ENCODE measurements at places on chromosomes 16 and 17.

- DNase-seq: no peak
Observed at GRCh38 chr16:11639925-11640899, 28.0 kb upstream of the SNN start.

DNA sequence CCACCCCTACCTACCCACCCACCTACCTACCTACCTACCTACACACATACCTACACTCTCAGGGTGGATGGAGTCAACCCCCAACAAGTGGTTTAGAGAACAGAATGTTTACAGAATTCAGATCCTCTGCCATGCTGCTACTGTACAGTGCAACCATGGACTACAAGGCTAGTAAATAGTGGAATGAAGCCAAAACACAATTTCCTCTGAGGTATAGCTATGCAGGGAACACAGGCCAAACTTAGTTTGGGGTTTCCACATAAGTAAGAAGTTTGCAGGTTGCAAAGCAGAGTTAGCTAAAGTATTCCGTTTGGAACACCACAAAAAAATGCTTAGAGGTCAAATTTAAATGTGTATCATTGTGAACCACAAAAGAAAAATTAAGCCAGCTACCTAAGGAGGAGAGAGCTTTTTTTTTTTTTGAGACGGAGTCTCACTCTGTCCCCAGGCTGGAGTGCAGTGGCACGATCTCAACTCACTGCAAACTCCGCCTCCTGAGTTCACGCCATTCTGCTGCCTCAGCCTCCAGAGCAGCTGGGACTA, 2.7 kb upstream of the AP1G1 start:
- peak; percentile 40 for DNase-seq

DNA sequence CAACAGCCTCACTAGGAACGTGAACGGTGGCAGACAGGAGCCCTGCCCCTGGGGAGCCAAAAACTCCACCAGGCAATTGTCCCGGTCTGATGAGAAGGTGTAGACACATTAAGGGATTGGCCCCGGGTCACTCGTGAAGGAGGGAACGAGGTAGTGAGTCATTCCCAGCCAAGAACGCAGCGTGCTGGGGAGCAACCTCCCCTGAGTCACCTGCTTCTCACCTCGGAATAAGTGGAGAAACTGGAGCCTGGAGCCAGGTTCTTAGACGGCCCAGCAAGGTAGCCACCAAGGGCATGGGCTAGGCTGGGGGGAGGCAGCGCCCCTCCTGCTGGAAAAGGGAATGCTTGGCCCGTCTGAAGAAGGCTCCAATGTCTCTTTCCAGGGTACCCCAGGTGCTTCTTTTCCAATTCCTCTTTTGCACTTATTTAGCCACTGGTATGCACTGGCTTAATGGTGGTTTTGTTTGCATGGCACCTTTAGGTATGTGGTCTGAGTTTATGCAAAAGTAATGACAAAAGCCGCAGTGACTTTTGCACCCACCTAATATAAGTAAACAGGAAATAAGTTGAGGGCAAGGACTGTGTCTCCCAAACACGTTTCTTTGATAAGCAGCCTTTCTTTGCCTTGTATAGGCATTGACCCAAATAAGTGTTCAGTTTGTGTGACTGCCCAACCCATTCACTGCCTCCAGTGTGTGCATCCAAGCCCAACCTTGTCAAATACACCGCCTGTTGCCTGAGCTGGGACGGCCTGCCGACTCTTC, 1.8 kb upstream of the HELZ start:
- DNase-seq: peak; percentile 66

DNA sequence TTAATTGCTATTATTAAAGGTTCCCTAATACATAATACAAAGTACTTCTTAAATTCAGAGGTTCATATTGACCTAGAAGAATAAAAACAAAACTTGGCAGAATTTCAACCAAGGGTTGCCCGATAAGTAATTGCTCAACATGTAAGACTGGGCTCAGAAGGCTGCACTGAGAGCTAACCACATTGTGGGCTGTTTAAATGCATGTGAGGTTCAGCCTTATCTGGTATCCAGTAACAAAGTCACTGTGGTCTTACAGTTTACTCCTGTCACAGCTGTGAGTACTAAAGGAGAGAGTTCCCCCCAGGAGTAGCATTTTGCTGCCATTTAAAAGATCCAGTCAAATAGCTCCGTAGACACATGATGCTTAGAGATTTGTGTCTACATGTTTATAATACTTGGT, 1.6 kb upstream of the DHRS11 start:
- no peak for DNase-seq

- no peak for DNase-seq
Observed at GRCh38 chr17:63623786-63624530, 1.7 kb downstream of the MAP3K3 start.

DNA sequence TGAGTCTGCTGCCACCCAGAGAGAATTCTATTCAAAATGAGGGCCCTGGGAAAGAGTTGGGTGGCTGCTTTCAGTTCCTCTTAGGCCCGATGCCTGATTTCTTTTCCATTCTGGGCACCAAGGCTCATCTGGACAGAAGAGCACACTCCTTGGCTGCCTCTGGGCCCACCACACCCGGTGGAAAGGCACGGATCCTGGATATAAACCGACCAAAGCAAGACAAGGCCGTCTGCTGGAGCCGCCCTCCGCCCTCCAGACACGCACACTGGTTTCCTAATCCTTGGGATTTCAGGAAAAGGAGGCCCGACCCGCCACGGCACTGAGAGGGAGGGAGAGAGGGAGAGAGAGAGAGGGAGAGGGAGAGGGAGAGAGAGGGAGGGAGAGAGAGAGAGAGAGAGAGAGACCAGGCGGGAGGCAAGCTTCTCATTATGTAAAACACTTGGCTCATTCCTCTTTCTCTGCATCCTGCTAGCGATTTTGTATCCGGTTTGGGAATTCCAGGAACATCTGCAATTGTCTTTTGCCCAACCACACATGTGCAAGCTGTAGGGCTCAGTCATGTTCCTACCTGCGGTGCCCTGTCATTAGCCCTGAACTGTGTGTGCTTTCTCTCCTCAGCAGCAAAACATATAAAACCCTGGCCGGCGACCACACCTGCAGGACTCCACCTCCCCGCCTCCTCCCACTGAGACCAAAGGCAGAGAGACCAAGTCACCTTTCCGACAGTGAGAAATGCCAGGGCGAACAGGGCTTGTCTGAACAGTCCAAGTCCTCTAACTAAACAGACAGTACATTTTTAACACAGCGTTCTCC, 347.2 kb downstream of the SOX9 start:
- DNase-seq: no peak

DNA sequence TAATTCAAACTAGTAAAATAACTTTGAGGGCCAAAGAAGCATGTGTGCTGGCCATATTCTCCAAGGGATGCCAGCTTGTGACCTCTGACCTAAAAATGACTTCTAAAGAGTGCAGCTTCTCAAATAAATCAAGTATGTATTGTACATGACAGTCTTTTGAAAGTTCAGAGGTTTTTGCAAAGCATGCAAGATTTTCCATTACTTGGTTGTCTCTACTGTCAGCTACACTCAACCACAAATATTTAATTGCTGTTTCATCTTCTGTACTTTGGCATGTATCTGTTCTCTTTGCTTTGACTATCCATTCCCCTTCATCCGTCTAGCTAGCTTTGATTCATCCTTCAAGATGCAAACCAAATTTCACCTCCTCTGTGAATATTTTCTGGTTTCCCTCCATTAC, 121.9 kb upstream of the HS3ST2 start:
- DNase-seq: no peak

- DNase-seq: no peak
Observed at GRCh38 chr17:74218436-74218835, 5.1 kb downstream of the TTYH2 start.

DNA sequence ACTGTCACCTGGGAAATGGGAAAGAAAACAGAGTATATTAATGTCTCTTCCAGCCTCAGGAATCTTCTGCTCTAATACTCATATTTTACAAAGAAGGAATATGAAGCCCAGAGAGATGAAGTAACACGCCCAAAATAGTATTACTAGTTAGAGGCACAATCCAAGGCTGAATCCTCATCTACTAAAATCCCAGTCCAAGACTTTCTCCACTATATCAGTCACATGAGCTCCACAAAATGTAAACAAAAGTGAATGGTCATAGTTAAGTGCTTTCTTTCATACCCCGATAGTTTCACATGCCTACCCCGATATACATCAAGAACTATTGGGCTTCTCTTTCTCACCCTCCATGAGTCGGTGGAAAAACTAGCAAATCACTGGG, 965 bp downstream of the INTS2 start:
- DNase-seq: no peak

- no peak for DNase-seq
Observed at GRCh38 chr16:5026664-5027063, 7.1 kb downstream of the NAGPA start.

DNA sequence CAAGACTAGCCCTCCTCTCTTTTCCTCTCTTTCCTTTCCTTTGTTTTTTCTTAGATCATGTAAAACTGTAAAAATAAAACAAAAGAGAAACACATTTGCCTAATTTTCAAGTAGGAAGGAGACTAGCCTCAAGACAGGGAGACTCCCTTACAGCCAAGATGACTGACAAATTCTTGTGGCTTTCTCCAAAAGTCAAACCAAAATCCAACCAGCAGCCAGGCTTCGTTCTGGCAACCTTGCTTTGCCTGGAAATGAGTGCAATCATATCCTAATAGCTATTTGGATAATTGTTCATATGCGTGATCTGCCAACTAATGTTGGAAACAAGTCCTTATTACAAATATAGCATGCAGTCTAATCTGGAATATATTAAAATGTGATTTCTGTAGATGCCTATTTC, 868.9 kb upstream of the SOX9 start:
- no peak for DNase-seq

DNA sequence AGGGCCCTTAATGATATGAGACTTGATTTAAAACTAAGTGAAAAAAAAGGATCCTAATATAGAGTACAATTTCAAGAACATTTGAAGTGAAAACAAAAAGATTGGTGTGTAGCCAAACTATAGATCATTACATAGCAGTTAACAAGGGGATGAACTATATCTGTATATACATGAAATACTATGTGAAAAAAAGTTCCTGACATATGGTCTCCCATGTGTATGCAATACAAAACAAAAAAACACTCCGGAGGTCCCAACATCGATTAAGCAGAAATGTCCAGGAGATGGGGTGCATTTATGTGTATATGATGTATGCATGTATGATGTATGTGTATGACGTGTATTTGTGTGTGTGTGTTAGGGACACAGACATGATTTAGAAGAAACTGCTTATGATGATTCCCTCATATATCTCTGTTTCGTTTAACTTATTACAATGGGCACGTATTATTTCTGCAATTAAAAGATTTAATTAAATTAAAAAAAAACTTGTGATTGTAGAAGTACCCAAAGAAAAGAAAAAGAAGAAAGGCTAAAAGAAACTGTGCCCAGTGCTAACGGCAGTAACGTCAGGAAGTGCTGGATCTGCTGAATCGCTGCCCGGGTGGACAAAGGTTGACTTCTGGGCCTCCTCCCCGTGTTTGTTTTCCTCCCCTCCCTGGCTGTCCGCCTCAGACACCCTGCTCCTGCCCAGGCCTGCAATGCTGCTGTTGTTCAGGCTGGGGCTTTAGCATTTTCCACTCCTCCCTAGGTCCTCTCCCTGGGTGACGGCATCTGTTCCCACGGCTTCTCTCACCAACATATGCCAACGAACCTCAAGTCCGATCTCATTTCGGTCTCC, 36.9 kb downstream of the TBX4 start:
- no peak for DNase-seq

- DNase-seq: no peak
Observed at GRCh38 chr17:37708616-37709212, 36.1 kb downstream of the HNF1B start.

GRCh38 chr16:15873301-15873700, 15.1 kb downstream of the CEP20 start:
- no peak for DNase-seq

GRCh38 chr16:14202095-14202494, 131.0 kb downstream of the MRTFB start:
- no peak for DNase-seq

DNA sequence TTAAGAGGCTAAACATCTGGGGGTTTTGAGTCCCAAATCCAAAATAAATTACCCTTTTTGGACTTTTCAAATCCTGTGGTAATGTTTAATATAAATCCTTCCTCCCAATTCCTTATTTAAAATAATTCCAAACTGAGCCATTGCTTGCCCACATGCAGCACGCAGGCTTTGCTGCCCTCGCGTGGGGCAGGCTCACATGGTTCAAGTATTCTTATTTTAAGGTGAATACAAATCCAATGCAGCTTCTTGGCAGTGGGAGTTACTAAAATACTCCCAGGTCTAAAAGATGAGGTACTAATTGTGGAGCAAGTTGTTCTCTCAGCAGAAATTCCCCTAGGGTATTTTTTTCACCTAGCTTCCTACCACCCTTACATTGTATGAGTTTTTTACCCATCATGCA, 33.0 kb downstream of the CYB561 start:
- DNase-seq: no peak

- DNase-seq: peak; percentile 77
Observed at GRCh38 chr17:49687878-49688491, 10.1 kb upstream of the SPOP start.

- DNase-seq: peak; percentile 92
Observed at GRCh38 chr17:58487589-58488427, at the start of gene HSF5. HSF5 (minus strand) TSS chr17:58488408; CDS start chr17:58488274, 134 bp downstream.

GRCh38 chr17:50350733-50351132, 4.8 kb downstream of the XYLT2 start:
- DNase-seq: peak; percentile 41

GRCh38 chr16:17334096-17334495, 136.7 kb downstream of the XYLT1 start:
- DNase-seq: no peak

DNA sequence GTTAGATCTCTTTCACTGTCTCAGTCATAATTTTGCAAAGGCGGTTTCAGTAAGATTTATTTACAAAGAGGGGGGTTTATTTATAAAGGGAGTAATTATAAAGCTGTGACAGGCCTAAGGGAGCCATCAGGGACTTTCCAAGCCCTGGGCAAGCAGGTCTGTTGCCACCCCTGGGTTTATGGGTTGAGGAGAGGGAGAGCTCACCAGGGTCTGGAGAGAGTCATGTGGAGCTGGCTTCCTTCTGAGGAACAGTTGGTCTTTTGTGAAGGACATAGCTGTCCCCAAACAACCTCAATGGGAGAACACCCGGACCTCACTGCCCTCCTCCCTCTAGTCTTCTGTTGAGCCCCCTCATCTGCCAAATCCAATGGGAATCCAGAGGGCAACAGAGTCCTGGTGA, 9.8 kb downstream of the ITGAM start:
- DNase-seq: peak; percentile 47

DNA sequence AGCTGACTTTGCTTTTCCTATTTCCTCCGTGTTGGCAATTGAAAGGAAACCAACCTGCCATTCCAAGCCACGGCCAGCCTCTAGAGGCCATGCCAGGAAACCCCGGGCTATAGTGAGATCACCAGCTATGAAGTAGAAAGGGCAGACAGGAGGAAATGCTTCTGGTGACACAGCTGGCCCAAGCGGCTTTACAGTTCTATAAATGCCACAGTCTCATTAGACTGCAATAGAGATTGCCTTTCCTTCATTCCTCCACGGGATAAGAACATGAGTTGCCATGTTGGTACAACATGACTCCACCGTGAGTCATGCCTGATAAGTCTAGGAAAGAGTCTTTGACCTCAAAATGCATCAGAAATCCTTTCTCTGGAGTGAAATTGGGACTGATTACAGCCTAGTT, 384.9 kb downstream of the GRIN2A start:
- no peak for DNase-seq

- DNase-seq: no peak
Observed at GRCh38 chr17:39737760-39738567, at the start of gene GRB7. GRB7 (plus strand) TSS chr17:39737938; CDS start chr17:39742302, 4,364 bp downstream.
